SJSA1 (cell line): ENCODE measurements at places on chromosomes 1 and 21.
A peak's percentile ranks its signal among the peaks of the same experiment; 100 is the strongest.

DNA sequence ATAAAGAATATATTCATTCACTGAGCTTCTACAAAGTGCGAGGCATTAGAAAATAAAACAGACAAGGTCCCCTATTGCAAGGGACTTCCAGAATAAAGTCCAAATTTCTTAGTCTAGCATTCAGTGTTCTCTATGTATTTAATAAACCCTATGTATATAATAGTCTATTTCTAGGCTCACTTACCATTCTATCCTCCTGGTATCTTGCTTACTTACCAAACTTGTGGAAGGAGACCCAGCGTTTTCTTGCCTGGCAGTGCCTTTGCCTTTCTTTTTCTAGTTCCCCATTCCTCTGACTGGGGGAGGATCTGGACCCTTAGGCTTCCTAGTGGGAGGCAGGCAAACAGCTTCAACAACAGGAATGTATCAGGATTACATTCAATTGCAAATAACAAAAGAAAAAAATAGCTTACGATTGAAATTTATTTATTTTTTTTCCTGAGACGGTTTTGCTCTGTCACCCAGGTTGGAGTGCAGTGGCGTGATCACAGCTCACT, 690 bp upstream of the RNF19B start:
- DNase-seq, result no peak

DNA sequence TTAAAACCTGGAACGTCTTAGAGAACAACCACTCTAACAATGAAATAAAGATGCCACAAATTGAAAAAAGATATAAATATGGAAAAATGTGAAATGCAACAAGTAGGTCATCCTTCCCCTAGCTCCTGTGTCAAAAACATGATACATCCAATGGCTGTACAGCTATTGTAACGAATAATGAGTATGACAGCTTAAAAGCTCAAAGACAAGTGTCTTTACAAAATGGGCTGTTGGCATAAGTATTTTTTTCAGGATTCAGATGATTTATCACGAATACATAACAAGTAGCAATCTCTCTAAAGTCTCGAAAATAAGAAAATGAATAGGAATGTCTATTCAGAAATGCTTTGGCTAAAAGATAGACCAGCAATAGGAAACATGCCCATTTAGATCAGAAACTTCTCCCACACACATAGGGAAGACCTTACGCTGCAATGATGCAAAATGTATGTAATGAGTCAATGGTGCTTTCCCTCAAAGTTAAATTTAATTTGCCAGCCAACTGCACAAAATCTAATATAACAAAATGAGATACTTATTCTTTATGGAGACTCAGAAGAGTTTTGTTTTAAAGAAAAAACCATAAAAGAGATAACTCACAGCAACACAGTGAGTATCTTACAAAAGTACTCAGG, 8.3 kb downstream of the TGFBR3 start:
- DNase-seq, result no peak

- no peak for DNase-seq
These were observed 44.0 kb downstream of the OPTC start for GRCh38 chr1:203537806-203538464.

DNA sequence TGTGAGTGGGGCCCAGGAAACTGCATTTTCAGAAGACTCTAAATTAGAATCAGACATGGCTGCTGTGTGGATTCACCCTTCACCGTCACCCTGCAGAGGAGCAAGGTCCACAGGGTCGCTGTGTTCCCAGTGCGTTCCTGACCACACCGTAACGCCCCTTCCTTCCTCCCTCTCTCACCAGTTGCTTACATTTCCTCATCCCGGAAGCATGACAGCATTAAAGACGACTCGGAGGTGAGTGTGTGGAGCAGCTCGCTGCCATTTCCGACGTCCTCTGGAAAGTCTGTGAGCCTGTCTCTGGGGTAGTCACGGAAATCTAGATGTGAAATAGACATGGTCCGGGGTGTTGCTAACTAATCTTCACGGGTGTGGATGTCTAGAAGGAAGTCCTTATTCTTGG, 45.9 kb downstream of the FAAP20 start:
- DNase-seq, result no peak

DNA sequence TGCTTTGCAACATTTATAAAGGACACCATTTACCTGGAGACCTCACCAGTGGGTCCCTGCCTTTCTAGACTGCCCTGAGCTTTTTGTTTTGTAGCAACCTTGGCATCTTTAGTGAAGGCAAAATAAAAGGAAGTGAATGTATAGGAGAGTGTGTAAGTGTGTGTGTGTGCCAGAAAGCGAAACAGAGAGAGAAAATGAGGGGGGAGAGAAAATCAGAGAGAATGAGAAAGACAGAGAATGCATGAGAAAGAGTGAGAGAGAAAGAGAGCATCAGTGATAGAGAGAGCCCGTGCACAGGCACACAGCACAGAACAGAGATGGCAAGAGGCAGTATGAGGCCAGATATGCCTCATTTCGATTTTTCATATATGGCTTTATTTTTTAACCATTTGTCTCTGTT, 57.5 kb downstream of the HSD3B1 start:
- DNase-seq, result no peak

DNA sequence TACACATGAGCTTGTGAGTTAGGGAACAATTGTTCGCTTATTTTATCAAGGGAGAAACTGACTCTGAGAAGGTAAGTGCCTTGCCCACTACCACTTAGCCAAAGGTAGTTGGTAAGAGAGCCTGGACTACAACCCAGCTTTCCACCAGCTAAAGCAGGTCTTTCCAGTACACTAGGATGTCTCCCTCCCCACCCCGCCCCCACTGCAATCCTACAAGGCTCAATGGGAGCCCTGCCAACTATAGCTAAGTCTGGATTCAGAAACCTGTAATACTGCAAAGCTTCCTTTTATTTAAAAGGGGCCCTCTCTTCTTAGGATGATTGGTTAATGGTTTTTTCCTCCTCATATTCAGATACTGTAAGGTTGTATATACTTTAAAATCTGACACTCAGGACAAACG, 102.0 kb upstream of the C8B start:
- no peak for DNase-seq

GRCh38 chr1:66925558-66925910, 744 bp downstream of the MIER1 start:
- DNase-seq, result no peak

- DNase-seq, result no peak
These were observed 690.7 kb downstream of the NCAM2 start for GRCh38 chr21:21688889-21689288.

GRCh38 chr1:17233675-17234320, 15.1 kb upstream of the PADI3 start:
- DNase-seq, result peak; percentile 97
